ENCODE measurements at places on chromosomes 12 and 14.

- no peak for DNase-seq
Observed at GRCh38 chr14:80762641-80763228, 178.8 kb downstream of the CEP128 start.

GRCh38 chr14:105475269-105476096, 862 bp downstream of the CRIP2 start:
- no peak for DNase-seq

GRCh38 chr14:51035611-51036192, 59.2 kb downstream of the TRIM9 start:
- DNase-seq, result no peak

GRCh38 chr12:115885040-115885690, 392.3 kb downstream of the MED13L start:
- no peak for DNase-seq

- DNase-seq, result no peak
Observed at GRCh38 chr12:125989696-125990095, 924.5 kb downstream of the AACS start.

DNA sequence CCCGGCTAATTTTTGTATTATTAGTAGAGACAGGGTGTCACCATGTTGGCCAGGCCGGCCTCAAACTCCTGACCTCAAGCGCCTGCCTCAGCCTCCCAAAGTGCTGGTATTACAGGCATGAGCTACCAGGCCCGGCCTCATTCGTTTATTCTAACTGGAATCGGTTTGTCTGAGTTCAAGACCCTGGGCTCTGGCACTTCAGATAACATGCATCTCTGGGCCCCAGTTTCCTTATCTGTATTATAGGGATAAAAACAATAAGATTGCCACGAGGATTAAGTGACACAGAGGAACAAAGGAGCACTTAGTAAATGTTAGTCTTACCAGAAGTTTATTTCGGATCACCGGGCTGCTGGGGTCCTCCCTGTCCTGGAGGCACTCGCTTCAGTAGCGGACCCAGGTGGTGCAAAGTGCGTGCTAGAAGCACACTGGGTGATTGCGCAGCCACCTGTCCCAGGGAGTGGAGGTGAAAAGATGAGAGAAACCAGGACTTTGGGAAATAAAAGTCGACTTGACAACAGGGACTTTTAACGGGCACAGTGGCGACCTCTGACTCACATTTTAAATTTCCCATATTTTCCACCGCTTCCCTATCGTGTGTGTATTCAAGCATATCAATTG, 37.5 kb downstream of the ACACB start:
- no peak for DNase-seq

All from stimulated activated CD4-positive, alpha-beta T cell treated with anti-CD3 and anti-CD28 coated beads, Interleukin-1b, Interleukin-23, amount 100 ng/mL, for 1 hour (primary cell).